ENCODE measurements at places on chromosomes 1 and 21.

GRCh38 chr21:35309316-35309715 is 260.2 kb upstream of the RUNX1 start:
- no peak for DNase-seq

- DNase-seq: no peak
Observed at GRCh38 chr1:181784039-181784683, 277.4 kb downstream of the ZNF648 start.

DNA sequence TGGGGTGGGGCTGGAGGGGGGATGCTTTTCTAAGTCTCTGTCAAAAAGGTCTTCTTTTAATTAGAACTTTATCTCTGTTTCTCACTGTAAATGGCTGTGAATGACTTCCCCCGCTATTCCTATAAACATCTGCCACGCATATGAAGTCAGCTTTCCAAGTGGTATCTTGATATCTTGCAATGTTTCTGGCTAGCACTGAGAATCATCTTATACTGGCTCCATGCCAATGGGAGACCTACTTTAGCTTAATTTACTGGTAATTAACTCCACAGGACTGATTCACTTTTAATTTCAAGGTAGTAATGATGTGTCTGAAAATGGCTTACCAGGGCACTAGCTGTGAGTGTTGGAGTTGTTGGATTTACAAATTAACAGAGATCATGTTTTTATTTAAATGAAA is 4.3 kb downstream of the GPR88 start:
- DNase-seq: no peak

- DNase-seq: no peak
Observed at GRCh38 chr1:221089273-221089672, 210.0 kb downstream of the HLX start.

GRCh38 chr1:154774175-154774855 is 95.8 kb downstream of the KCNN3 start:
- DNase-seq: no peak
